ENCODE measurements at places on chromosomes 1 and 21.

DNA sequence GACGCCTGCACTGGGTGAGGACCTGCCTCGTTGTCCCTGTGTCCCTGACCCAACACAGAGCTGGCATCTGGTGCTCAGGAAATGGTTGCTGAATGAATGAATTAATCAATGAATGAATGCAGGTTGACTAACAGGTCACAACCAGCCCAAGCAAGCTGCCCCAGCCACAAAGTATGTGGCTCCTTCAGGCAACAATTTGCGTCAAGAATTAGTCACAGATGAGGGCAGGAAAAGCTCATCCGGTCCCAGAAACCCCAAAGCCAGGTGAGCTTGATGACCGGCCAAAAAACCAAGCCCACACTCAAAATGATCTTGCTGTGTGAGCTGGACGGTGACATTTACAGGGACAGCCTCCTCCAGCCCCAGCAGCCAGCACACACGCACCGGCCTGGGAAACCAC lies 40.6 kb upstream of the GPR153 start:
- DNase-seq, result no peak

- DNase-seq, result no peak
Observed at GRCh38 chr1:240001177-240001740, 90.4 kb upstream of the FMN2 start.

DNA sequence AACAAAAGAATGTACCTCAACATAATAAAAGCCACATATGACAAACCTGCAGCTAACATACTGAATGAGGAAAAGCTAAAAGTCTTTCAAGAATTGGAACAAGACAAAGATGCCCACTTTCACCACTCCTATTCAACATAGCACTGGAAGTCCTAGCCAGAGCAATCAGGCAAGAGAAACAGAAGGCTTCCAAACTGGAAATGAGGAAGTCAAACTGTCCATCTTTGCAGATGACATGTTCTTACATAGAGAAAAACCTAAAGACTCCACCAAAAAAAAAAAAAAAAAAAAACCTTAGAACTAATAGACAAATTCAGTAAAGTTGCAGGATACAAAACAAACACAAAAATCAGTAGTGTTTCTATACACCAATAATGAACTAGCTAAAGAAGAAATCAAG lies 20.2 kb downstream of the NSL1 start:
- DNase-seq, result no peak

DNA sequence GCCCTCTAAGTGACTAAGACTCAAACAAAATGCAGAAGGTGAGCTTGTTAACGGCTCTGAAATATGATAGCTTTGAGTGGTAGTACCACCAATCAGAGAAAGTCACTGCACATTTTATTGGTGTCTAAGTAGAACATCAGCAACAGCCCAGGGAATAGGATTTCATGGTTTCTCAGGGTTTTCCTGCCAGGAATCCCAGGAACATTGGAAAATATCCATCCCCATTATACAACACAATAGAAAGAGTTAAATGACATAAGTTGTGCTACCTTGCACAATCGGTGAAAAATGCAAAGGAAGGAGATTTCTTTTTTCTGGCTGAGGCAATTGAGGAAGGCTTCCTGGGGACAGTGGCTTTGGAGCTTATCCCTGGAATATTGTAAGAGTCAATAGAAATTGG lies 283.1 kb downstream of the HLX start:
- DNase-seq, result no peak

- no peak for DNase-seq
Observed at GRCh38 chr1:25566176-25566729, 22.8 kb downstream of the LDLRAP1 start.

Data from activated CD8-positive, alpha-beta memory T cell treated with anti-CD3 and anti-CD28 coated beads, Interleukin-2, amount 50 U/mL, for 48 hours (primary cell).